ENCODE measurements at places on chromosomes 13 and 19. TPM values are rescaled to one million over a fixed set of nuclear protein-coding genes. Genes with fewer than 3 reads are reported as not detected.

Gene KIR3DL2
- 0.96 TPM for total RNA-seq

Gene ADM5
- total RNA-seq = 3.9 TPM

Gene NTN5
- total RNA-seq = 0.81 TPM

Gene ZNF492
- total RNA-seq = 0.15 TPM

Gene IL17D
- not detected for total RNA-seq

Gene ANGPTL8
- not detected for total RNA-seq

Gene ENOX1
- 0.12 TPM for total RNA-seq

Gene LHB
- total RNA-seq = not detected

Gene PRSS57
- not detected for total RNA-seq

Gene CLDND2
- total RNA-seq = 6.6 TPM

Gene OR7C1
- not detected for total RNA-seq

Gene VSTM2B
- not detected for total RNA-seq

Gene PLIN5
- total RNA-seq = not detected

All from T-helper 1 cell treated with Interleukin-12 subunit alpha and Interleukin-12 subunit beta and Interleukin-4 antibody, amounts not matched to agents 30 ng/mL and 1 ng/mL, for 36 hours (primary cell).